B cell (primary cell): ENCODE measurements at places on chromosomes 7 and 10.

- H3K27me3 ChIP-seq = no peaks in the 10 kb centered on the region
- no peak overlapping the region for H3K27ac ChIP-seq
- H3K36me3 ChIP-seq = no peaks in the 10 kb centered on the region
- no peak overlapping the region for H3K4me3 ChIP-seq
- no peaks in the 10 kb centered on the region for H3K4me1 ChIP-seq
- DNase-seq = no peak
Observed at GRCh38 chr7:134625550-134625949, 21.1 kb upstream of the BPGM start.

DNA sequence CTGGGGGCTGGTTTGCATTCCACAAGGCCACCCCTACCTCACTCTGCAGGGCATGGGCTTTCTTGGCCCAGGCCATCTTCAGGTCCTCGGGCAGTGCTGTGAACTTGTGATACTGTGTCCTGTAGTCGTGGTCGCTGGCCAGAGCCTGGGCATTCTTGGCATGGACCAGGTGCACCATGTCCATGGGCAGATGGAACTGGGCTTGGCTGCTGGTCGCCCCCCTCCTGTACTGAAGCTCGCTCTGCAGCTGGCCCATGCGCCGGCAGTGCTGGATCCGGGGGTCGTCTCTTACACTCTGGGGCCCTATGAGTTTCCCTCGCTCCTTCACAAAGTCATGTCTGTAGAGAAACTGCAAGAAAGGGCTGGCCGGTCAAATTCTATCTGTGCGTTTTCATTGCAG, 51.7 kb downstream of the HABP2 start:
- no peak for DNase-seq
- no peak overlapping the region for H3K27ac ChIP-seq
- no peaks in the 10 kb centered on the region for H3K27me3 ChIP-seq
- H3K4me3 ChIP-seq = no peak overlapping the region
- no peaks in the 10 kb centered on the region for H3K4me1 ChIP-seq
- H3K36me3 ChIP-seq = no peaks in the 10 kb centered on the region

- no peak for DNase-seq
- H3K27me3 ChIP-seq = no peaks in the 10 kb centered on the region
- no peak overlapping the region for H3K27ac ChIP-seq
- peaks cover 53% of the 10 kb centered on the region for H3K4me1 ChIP-seq
- H3K4me3 ChIP-seq = no peak overlapping the region
- H3K36me3 ChIP-seq = no peaks in the 10 kb centered on the region
Observed at GRCh38 chr10:124589491-124590041, 127.9 kb downstream of the LHPP start.

GRCh38 chr7:77778535-77778934, 19.7 kb downstream of the TMEM60 start:
- no peak overlapping the region for H3K27ac ChIP-seq
- no peaks in the 10 kb centered on the region for H3K27me3 ChIP-seq
- peaks cover 3% of the 10 kb centered on the region for H3K36me3 ChIP-seq
- DNase-seq = no peak
- H3K4me3 ChIP-seq = no peak overlapping the region

GRCh38 chr10:114273910-114274309, 34.9 kb downstream of the VWA2 start:
- H3K27ac ChIP-seq = no peak overlapping the region
- no peak for DNase-seq
- H3K4me3 ChIP-seq = no peak overlapping the region
- H3K27me3 ChIP-seq = peaks cover 6% of the 10 kb centered on the region
- H3K36me3 ChIP-seq = no peaks in the 10 kb centered on the region
- H3K4me1 ChIP-seq = no peaks in the 10 kb centered on the region

DNA sequence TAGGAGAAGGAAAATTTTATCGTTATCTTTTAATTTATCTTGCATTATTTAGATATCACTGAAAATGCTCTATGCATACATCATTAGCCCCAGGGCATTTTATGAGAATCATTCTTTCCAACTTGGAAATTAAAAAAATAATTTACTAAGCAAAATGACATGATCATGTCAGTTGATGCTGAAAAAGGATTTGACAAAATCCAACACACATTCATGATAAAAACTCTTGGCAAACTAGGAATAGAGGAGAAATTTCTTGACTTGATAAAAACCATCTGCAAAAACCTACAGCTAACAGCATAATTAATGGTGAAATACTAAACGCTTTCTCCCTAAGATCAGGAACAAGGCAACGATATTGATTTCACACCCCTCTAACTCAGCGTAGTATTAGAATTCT, 40.2 kb upstream of the RSU1 start:
- no peak for DNase-seq
- H3K4me1 ChIP-seq = no peaks in the 10 kb centered on the region
- H3K4me3 ChIP-seq = no peak overlapping the region
- no peaks in the 10 kb centered on the region for H3K36me3 ChIP-seq

GRCh38 chr10:29991382-29991781, 68.0 kb downstream of the JCAD start:
- DNase-seq = no peak
- H3K4me3 ChIP-seq = no peak overlapping the region
- H3K27me3 ChIP-seq = peaks cover 3% of the 10 kb centered on the region
- H3K27ac ChIP-seq = no peak overlapping the region
- no peaks in the 10 kb centered on the region for H3K4me1 ChIP-seq
